ENCODE measurements at places on chromosomes 11 and 22.

GRCh38 chr11:126660761-126661425 is 305.4 kb downstream of the ST3GAL4 start:
- DNase-seq: peak; percentile 73

- DNase-seq: no peak
These were observed 428.5 kb downstream of the FAM181B start for GRCh38 chr11:82305123-82305522.

- DNase-seq: no peak
These were observed 1369.6 kb upstream of the RAG2 start for GRCh38 chr11:37967635-37968034.

DNA sequence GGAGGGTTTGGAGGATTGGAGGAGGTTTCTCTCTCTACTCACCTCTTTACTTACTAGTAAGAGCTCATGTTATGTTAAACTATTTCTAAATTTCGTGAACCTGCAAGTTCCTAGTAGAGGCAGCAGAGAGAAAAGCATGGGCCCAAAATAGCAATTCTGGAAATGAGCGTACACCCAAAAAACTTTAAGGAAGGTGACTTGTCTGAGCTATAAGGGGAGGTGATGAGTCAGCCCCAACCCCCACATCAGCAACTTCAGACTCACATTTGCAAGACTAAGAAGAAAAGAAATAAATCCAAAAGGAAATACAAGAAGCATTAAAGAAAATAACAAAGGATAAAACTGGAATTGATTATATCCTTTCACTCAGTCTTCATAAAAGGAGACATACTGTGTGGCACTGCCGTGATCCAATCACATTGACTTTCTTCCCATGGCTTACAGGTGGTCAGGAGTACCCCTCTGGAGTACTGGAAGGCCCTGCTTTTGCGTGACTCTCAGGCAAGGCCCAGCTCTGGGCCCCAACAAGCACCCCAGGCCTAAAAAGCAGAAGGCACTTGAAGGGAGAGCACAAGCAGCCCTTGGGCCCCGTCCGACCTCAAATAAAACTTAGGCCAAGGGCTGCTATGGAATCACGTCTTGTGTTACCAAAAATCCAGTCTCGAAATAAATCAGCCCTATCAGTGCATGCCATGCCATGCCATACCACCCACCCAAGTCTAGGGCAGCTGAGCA is 14.3 kb downstream of the PACSIN2 start:
- DNase-seq: no peak

GRCh38 chr22:29555065-29555644 is 1.6 kb upstream of the THOC5 start:
- DNase-seq: peak; percentile 63
